ENCODE measurements at places on chromosomes 2 and 18. TPM values are rescaled to one million over a fixed set of nuclear protein-coding genes. Genes with fewer than 3 reads are reported as not detected.

- DNase-seq: no peak
Measured at GRCh38 chr2:217154923-217155322, 295.1 kb upstream of the TNP1 start.

Gene PROKR1
- total RNA-seq: not detected

DNA sequence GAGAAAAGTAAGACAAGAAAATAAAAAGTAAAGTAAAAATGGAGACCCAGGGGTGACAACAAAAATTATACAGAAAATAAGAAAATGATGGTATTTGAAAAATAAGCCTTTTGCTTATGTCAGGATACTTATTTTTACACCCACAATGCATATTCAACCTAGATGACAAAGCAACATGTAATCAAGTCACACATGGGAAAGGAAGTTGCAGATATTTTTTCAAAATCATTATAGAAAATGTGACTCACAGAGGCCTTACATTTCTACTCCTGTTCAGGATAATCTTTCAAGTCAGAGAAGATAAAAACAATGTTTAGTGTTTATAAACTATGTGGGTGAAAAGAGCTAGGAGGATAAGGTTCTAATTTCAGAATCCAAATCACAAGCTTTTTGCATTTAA lies 275.3 kb upstream of the UBE2E3 start:
- DNase-seq: no peak

DNA sequence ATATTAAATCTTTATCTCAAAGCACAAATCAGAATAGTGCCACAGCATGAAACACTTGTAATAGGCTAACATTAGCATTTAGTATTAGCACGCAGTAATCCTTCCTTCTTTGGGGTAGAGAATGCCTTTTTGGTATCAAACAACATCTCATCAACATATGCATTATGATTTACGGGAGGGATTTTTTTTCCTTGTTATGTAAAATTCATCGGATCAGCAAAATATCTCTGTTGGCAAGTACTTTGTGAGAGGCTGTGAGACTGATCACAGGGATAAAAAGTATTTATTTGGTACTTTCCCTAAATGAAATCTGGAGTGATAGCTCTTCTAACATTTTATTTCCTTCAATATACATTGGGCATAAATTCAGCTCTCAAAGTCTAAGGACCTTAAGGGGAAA lies 68.4 kb upstream of the TMEM178A start:
- no peak for DNase-seq

Gene ZEB2
- total RNA-seq: 248 TPM
